NCI-H524 (cell line): ENCODE measurements at places on chromosomes 11 and 22.

DNA sequence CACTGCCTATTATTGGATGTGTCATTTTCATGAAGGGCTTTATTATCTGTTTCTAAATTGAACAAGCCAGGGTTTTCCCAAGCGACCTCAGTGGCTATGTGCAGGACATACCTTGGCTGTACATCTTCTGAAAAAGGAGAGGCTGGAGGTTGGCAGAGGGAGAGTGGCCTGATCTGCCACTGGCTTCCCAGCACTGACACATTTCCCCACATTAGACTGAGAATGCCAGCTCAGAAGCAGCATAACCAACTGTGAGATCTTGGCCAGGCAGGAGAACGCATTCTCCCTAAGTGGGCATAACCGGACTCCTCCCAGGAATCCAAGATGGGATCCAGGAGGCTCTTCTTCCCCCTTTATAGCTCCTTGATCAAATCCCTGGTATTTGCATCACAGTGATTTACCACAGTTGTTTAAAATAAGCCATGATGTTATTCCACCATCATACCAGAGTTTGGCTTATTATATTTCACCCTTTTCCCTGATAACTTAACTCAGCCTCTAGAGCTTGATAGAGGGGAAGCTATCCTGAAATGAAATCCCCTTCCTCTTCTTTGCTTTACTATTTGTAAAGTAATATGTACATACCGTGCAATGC, 33.8 kb downstream of the AMOTL1 start:
- DNase-seq, result no peak

GRCh38 chr11:62592146-62592815, 958 bp upstream of the TUT1 start:
- no peak for DNase-seq

- DNase-seq, result no peak
These were observed 1.8 kb downstream of the VSIG10L2 start for GRCh38 chr11:125947419-125948277.

DNA sequence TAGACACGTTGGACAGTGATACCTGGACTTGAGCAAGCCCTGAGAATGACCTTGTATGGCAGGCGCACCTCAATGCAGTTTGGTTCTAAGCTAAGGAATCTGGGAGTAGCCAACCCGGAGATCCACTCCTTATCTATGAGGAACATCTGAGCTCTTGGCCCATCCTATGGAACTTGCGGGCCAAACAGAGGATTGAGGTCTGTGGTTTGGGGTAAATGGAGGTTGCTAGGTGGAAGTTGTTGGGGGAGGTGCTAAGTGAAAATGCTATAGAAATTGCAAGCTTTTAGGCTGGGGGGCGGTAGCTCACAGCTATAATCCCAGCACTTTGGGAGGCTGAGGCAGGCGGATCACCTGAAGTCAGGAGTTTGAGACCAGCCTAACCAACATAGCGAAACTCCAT, 8.9 kb downstream of the GDPD5 start:
- no peak for DNase-seq

- no peak for DNase-seq
These were observed 12.0 kb upstream of the NXPE1 start for GRCh38 chr11:114571712-114572111.

DNA sequence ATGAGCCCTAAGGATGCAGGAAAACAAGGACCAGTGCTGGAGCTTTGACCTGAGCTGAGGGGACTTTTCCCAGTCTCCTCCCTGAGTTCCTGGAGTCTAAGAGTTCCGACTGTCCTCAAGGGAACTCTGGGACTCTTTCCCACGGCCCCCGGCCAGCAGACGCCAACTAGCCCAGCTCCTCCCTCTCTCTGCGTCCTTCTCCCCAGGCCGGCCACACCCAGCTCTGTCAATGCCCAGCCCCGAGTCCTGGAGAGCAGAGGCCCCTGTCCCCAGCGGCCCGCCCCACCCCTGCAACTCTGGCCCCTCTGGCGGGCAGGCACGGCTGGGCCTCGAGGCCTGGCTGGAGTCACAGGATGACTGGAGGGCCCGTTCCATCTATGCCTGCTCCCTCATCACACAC, 29.8 kb downstream of the NECTIN1 start:
- no peak for DNase-seq

GRCh38 chr11:67268081-67268961, 2.0 kb downstream of the GRK2 start:
- no peak for DNase-seq

DNA sequence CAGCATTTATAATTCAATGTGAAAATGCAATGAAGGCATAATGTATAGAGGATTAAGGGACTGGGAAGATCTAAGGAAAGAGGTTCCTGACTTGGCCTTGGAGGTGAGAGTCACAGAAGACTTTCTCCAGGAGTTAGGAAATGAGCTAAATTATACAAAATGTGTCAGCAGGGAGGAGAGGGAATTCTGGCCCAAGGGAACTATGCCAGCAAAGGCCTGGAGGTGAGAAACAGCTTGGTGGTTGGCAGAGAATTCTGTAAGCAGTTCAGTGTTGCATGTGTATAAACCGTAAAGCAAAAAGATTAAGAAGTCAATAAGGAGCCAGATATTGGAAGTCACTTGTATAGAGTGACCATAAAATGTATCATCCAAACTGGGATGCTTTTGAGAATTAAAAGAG, 142.2 kb upstream of the SESN3 start:
- DNase-seq, result no peak

- DNase-seq, result no peak
These were observed 134.4 kb downstream of the METTL15 start for GRCh38 chr11:28242596-28242995.

GRCh38 chr22:50672041-50672440, 582 bp upstream of the SHANK3 start:
- DNase-seq, result no peak

- no peak for DNase-seq
These were observed 51.5 kb upstream of the PPARA start for GRCh38 chr22:46098525-46099475.

GRCh38 chr11:88194990-88195389, 19.7 kb upstream of the RAB38 start:
- no peak for DNase-seq

DNA sequence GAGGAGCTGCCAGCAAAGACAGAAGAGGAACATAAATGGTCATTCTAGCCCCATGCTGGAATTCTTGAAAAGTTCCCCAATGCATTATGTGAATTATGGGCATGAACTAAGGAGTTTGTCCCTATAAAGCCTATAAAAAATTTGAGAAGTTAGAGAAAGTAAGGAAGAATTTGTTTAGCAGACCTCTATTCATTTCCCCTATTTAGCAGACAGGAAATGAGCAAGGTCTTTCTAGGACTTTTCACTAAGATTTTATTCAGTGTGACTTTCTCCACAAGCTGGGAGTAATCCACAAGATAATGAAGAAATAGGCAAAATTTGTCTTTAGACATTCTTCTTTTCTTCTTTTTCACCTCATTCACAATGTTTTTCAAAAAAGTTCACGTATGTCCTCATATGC, 20.0 kb downstream of the PRRG4 start:
- no peak for DNase-seq

DNA sequence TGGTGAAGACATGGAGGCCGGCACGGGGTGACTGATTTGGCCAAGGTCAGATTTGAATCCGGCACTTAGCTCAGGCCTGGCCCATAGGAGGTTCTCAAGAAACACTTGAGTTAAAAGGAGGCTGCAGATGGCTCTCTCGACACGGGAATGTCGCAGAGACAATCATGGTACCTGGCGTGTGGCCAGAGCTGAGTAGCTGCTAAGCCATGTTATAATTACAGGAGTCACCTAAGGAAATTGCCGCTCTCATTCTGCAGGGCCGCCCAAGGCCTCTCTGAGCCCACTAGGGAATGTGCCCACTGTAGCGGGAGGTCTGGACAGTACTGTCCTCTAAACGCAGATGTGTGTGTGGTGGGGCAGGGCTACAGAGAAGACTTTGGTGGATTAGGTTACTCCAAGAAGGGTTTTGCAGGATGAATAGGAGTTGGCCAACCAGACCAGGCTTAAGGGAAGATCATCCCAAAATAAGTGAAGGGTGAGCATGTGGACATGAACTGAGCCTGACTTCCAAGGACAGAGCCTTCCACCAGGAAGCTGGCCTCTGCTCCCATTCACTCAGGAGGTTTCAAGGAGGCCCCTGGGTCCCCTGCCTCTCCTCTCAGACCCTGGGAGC, 19.3 kb upstream of the PRR5 start:
- DNase-seq, result peak; percentile 91

DNA sequence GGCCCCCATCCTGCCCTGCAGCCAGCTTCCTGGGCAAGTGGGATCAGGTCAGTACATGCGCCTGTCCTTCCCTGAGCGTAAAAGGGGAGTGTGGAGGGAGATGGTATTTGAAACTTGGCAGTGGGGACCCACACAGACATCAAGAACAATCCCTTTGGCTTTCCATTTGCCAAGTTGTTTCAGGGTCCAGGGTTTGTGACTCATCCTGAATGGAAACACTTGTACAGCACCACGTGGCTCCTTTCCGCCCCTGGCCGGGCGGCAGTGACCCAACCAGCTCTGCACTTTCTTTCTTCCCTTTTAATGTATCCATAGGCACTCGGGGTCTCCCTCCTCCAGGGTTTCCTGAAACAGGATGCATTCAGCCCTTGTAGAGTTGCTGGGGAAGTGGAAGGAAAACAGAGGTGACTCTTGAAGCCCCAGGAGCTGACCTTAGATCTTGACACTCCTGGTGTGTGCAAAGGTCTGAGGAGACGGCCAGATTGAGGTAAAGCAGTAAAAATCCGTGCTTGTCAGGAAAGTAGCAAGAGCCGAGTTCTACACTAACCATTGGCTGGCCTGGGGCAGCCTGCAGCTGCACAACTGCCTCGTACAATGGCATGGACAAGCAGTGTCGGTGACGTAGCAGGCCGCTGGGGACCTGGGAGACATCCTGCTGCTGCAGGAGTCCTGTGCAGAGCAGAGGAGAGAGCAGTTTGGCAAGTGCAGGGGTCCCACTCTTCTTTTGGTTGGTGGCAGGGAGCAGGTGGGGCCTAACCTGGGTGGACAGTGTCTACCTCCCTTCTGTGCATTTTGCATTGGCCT, 189.8 kb downstream of the SNX19 start:
- DNase-seq, result no peak

DNA sequence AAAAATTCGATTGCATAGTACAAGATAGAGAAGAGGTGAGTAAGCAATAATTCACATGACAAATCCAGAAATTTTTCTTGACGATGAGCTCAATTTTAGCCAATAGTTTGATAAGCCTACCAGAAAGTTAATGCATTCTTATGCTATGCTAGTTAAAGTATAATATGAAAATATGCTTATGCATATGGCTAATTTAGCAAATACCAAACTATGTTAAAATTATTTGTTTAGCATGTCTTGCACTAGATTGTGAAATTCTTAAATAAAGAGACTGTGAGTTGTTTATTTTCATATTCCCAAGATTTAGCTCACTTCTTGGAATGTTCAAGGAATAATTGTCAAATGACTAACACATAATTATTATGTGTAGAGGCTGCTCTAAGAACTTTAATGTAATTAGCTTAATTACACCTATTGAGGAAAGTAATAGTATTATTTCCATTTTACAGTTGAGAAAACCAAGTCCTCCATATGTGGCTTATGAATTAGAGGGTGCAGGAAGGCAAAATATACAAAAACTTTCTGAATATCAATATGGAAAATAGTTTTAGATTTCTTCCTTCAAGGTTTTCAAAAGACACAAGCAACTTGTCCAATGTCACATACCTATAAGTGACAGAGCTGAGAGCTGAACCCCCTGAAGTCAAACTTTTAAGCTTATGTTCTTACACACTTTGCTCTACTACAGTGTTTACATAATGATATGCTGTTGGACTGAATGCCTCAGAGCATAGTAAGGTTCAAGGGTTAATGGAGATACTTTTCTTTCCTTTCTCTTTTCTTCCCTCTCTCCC, 45.9 kb upstream of the ARHGAP20 start:
- DNase-seq, result no peak

DNA sequence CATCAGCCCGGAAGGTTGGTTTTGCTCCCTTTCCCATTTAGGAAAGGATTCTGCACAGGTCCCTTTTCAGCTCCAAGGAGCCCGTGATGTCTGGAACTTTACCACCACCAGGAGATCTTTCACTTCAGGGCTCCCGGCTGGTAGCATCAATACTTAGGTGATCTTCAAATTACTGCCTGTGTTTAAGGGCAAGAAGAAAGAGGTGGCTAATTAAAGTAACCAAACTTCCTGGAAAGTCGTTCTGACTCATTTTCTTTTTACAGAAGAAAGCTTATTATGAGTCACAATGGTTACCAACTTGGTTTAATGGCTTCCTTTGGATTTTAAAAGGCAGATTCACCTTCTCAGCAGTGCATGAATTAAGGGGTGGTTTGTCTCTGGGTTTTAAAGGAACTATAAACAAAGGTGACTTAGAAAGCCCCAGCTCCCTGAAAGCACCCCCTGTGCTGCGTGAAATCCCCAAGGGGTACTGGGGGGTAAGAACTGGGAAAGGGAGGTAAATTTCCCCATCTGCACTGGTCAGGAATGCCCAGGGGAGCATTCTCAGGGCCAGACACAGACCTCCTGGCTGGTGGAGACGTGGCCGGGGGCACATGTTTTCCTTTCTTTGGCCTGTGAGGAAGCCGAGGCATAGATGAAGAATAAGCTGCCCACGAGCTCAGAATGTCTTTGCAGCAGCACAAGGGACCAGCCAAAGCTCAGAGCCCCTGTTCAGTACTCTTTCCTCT, 8.8 kb downstream of the POU2F3 start:
- DNase-seq, result no peak

- DNase-seq, result no peak
These were observed 2.8 kb downstream of the ALKBH8 start for GRCh38 chr11:107562647-107563208.

GRCh38 chr11:65390996-65391395, 4.6 kb downstream of the FRMD8 start:
- no peak for DNase-seq

DNA sequence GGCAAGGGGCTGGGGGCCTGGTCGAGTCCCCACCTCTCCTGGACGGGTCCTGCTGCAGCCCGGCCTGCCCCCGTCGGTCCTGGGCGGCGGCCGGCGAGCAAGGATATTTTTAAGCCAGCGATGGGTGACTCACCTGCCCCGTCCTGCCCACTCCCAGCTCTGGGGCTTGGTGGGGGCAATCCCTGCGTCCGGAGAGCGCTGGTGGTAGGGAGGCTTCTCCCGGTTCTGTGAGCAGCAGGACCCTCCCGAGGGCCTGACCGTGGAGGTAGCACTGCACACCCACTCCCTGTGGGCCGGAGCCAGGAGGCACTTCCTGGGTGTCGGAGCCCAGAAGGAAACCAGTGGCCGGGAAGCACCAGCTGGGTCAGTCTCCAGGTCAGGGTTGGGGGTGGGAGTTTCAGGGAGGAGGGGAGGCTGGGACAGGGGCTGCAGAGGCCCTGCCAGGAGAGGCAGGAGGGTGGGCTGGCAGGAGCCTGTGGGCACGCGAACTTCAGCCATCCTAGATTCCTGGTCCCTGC, 467 bp downstream of the EPS8L2 start:
- DNase-seq, result no peak

GRCh38 chr22:27476729-27477128, 324.8 kb downstream of the MN1 start:
- DNase-seq, result no peak

GRCh38 chr11:46674463-46675287, 25.7 kb downstream of the ARHGAP1 start:
- DNase-seq, result no peak

DNA sequence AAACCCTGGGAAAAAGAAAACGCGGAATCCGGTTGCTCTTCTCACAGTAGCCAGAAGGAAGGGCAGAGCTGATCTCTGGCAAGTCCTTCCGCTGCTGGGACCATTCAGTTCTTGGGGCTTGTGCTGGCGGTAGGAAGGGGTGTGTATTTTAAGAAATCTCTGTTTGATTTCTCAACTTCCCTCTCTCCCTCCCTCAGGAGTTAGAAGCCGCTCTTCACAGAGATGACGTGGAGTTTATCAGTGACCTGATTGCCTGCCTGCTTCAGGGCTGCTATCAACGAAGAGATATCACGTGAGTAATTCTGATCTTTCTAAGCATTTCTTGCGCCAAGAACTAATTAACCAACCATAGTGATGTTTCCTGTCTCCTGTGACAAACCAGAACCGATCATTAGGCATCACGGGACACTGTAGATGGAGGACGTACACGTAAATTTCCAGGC, 85.9 kb upstream of the SLC25A18 start:
- DNase-seq, result no peak
